ENCODE measurements at places on chromosomes 1 and 21.

GRCh38 chr1:25431955-25432719 is 1.4 kb downstream of the MACO1 start:
- DNase-seq, result no peak

- no peak for DNase-seq
Observed at GRCh38 chr21:20570824-20571232, 427.4 kb upstream of the NCAM2 start.

- no peak for DNase-seq
Observed at GRCh38 chr1:195516036-195516435, 1092.2 kb downstream of the KCNT2 start.

DNA sequence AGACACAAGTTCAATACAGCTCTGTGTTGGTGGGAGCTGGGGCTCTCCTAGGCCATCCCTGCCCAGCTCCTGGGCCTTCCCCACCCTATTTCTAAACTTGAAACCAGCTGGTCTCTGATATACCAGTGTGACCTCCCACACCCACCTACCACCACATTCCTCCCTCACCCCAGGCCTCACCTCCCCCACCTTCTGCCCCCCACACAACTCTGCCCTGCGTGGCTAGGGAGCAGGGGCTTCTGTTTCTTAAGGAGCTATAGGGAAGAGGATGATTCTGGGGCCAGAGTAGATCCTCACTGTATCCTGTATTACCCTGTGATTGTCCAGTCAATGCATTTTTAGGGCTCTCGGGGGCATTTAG is 16.5 kb downstream of the NES start:
- no peak for DNase-seq

DNA sequence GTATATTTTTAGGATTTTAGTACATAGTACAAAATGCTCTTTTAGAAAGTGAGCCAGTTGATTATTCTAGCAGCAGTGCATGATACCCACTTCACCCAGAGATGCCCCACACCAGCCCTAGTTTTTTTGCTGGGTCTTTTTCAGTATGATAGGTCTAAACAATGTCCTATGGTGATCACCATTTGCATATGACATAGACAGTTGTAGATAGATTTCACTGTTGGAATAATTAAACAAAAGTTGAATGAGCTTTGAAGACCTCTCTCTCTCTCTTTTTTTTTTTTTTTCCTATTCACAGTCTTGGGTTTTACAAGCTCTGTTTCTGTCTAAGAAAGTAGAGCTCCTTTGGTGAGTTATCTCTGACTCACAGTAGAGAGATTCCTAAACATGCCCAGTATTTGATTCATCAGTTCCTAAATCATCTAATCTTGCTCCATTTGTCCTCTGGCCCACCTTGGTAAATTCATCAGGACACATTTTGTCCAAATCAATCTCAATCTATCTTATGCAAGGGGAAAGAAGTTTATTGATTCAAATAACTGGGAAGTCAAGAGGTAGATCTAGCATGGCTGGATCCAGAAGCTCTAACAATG is 44.7 kb upstream of the VAV3 start:
- no peak for DNase-seq

DNA sequence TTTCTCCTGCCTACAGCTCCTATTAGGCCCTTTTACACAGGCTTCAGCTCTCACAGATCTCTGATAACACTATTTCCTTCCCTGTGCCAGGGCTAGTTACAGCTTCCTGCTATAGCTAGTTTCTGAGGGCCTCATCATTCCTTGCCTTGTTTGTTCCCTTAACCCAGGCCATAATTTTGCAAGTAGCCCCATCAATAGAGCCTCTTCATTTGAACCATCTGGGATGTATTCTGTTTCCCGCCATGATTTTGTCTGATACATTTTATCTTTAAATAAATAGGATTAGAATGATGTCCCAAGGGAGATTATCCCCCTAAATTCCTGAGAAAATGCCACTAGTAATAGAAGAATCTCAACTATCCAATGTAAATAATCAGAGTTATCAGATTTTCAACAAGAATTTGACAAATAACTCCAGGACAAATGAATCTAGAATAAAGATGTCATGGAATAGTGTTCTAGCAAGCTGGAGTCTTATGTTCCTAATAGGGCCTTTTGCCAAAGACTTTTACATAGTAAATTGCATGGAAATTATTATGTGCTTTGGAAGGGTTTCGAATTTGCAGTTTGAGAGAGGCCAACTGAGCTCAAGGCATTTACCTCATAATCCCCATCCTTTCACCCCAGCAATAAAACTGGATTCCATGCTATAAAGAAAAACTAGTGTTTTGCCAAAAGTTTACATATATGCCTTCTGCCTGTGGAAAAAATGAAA is 16.1 kb downstream of the IFT25 start:
- DNase-seq, result no peak

DNA sequence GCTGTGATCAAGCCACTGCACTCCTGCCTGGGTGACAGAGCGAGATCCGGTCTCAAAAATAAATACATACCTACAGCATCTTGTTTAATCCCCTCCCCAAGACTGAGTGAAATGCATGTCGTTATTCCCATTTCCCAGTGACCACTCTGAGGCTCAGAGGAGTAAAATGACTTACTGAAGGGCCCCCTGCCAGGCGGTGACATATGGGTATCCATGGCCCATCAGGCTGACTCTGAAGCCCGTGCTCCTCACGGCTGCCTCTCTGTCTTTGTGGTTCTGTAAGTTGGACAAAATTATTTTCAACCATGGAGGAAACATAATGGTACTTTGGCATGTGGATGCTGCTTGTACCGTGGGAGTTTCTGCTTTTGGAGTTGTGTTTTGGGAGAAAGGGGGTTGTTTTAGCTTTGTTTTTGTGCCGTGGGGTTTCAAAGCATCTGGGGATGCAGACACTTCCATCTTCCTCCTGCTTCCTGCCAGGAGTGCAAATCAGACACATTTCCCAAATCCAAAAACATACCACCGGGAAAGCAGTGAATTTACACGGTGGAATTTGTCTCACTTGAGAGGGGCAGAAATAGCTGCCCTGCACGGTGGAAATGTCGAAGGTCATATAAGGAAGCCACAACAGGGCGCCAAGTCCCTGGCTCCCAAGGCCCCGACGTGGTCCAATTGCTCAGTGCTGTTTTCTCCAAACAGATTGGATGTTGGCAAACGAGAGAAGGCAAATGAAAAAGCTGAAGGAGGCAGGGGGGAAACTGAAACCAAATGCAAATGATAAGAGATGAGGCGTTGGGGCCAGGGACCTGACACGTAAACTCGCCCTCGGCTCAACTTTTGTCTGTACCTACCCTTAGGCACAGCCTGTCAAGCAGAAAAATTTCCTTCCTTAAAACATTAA is 17.1 kb upstream of the PINK1 start:
- no peak for DNase-seq

DNA sequence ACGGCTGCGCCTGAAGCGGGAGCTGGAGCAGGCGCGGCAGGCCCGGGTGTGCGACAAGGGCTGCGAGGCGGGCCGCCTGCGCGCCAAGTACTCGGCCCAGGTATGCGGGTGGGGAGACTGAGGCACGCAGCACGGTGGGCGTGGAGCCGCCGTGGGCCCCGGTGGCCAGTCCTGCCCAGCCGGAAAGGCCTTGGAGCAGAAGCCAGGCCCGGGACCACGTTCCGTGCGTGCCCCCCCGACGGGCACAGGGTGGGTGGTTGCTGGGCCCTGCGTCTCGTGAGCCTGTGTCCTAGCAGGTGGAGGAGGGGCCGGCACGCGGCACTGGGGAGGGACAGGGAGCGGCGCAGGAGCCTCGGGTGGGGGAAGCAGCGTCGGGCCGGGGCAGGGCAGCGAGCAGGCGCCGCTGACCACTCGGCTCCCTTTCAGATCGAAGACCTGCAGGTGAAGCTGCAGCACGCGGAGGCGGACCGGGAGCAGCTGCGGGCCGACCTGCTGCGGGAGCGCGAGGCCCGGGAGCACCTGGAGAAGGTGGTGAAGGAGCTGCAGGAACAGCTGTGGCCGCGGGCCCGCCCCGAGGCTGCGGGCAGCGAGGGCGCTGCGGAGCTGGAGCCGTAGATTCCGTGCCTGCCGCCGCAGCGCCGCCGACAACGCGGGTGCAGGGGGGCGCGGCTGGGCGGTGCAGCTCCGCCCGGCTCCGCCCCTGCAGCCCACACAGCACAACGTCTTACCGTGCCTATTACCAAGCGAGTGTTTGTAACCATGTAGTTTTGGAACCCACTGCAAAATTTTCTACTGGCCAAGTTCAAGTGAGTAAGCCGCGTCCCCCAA is 78.2 kb downstream of the SKI start:
- no peak for DNase-seq

DNA sequence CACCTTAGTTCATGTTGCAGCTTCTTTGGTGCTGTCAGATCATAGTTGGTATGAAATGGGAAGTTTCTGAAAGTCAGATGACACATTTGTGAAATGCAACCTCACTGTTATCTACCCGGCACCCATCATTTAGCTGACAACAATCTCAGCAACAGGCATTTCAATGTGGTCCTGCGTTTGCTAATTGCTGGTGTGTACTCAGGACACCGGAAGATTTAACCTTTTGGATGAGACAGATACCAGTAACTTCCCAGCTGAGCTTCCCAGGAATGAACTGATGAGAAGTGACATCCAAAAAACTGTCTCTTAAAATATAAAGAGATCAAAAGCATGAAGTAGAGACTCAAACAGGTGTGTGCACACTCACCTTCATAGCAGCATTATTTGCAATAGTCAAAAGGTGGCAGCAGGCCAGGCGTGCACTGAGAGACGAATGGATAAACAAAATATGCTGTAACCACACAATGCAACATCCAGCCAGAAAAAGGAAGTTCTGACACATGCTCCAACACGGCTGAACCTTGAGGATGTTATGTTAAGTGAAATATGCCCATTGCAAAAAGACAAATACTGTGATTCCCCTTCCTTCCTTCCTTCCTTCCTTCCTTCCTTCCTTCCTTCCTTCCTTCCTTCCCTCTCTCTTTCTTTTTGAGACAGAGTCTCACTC is 7.9 kb upstream of the CLDN14 start:
- no peak for DNase-seq

DNA sequence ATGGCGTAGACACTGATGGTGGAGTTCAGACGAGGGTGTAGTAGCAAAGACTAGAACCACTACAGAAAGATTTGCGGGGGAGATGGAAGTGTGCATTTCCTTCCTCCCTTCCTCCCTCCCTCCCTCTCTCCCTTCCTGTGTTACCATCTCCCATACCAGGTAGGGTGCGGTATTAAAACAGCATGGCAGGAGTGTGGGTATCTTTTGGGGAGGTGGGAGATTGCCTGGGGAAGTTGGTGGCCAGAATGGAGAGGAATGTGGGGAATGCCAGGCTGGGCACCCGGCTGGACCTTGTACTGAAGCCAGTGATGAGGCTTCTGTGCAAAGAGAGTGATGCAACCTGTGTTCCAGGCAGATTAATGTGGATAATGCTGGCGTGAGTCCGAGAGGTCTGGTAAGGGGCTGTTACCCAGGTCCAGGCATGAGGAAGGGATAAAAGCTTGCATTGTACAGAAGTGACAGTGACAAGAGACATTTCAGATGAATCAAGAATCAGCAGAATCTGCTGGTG is 30.3 kb upstream of the PPP2R5A start:
- DNase-seq, result no peak

GRCh38 chr1:233815865-233816264 is 88.6 kb upstream of the SLC35F3 start:
- no peak for DNase-seq

DNA sequence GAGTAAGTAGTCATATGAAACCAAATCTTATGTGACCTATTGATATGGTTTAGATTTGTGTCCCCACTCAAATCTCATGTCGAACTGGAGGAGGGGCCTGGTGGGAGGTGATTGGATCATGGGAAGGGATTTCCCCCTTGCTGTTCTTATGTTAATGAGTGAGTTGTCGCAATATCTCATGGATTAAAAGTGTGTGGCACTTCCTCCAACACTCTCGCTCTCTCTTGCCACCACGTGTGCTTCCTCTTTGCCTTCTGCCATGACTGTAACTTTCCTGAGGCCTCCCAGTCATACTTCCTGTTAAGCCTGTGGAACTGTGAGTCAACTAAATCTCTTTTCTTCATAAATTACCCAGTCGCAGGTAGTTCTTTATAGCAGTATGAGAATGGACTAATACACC is 241.2 kb downstream of the RGS7 start:
- DNase-seq, result no peak

DNA sequence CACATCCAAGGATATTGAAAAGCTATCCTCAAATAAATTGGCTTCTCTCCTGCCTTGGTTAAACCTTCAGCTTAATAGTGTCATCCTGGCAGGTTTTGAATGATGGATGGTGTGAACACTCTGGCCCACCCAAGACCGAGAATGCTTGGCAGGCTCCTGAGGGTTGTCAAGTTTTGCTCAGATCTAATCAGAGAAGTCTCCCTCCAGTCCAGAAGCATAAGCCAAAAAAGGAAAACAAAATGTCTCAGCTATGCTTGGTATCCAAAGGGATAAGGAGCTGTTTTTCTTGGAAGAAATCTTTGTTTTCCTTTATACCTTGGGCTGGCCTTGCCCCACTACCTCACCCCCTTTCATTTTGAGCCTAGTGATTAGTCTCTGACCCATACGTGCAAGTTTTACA is 172.7 kb downstream of the CRB1 start:
- no peak for DNase-seq

- no peak for DNase-seq
Observed at GRCh38 chr1:3668148-3668547, 15.8 kb downstream of the TP73 start.

All from activated CD4-positive, alpha-beta T cell treated with anti-CD3 and anti-CD28 coated beads for 1 hour (primary cell).